Ovary (tissue), 10 donors: ENCODE measurements at places on chromosomes 3 and 15. TPM values are rescaled to one million over a fixed set of nuclear protein-coding genes. Genes with fewer than 3 reads are reported as not detected.

DNA sequence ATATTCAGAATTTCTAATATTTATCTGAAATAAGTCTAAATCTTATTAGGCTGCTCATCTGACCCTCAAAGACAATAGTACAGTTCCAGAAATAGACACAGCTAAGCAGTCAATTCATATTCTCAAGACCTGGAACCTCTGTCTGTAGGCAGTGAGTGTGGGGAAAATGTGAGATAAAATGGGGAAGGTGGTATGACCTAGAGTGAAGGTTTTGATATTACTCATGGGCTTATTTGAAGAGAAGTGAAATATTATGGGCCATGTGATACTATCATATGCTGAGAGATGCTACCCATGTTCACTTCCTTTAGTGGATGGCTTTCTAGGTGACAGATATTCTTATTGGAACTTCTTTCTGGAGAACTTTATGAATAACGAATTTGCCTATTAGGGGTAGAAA lies 33.5 kb downstream of the TGFBR2 start:
- no peaks in the 10 kb centered on the region for H3K36me3 ChIP-seq
- H3K4me3 ChIP-seq: no peak overlapping the region
- H3K4me1 ChIP-seq: peaks cover 3% of the 10 kb centered on the region
- H3K27me3 ChIP-seq: no peaks in the 10 kb centered on the region

DNA sequence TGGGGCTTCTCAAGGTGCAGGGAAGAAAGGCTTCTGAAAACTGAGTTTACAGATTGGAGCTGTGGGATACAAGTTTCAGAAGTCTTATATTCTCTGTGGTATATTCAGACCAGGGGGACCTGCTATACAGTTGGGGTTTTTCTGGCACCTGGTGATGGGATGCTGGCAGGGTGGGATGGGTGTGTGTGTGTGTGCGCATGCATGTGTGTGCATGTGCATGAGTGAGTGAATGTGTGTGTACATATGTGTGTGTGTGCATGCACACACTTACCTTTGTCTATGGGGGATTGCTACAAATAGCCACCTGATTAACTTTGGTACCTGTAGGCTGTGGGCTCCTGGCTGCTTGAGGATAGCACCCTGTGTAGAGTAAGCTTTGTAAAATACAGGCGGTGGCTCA lies 131.4 kb downstream of the PDCD6IP start:
- no peak overlapping the region for H3K4me3 ChIP-seq
- H3K36me3 ChIP-seq: no peaks in the 10 kb centered on the region
- DNase-seq: no peak
- no peak overlapping the region for H3K27ac ChIP-seq

GRCh38 chr3:15206662-15207576 lies 873 bp downstream of the CAPN7 start:
- H3K36me3 ChIP-seq: no peaks in the 10 kb centered on the region
- peak overlapping the region; percentile 92 for H3K27ac ChIP-seq
- H3K27me3 ChIP-seq: no peaks in the 10 kb centered on the region

GRCh38 chr3:11596387-11596786 lies 47.3 kb downstream of the VGLL4 start:
- peak; percentile 59 for DNase-seq
- H3K27me3 ChIP-seq: no peaks in the 10 kb centered on the region
- peak overlapping the region; percentile 6 for H3K27ac ChIP-seq
- H3K4me1 ChIP-seq: peaks cover 38% of the 10 kb centered on the region
- H3K36me3 ChIP-seq: no peaks in the 10 kb centered on the region

DNA sequence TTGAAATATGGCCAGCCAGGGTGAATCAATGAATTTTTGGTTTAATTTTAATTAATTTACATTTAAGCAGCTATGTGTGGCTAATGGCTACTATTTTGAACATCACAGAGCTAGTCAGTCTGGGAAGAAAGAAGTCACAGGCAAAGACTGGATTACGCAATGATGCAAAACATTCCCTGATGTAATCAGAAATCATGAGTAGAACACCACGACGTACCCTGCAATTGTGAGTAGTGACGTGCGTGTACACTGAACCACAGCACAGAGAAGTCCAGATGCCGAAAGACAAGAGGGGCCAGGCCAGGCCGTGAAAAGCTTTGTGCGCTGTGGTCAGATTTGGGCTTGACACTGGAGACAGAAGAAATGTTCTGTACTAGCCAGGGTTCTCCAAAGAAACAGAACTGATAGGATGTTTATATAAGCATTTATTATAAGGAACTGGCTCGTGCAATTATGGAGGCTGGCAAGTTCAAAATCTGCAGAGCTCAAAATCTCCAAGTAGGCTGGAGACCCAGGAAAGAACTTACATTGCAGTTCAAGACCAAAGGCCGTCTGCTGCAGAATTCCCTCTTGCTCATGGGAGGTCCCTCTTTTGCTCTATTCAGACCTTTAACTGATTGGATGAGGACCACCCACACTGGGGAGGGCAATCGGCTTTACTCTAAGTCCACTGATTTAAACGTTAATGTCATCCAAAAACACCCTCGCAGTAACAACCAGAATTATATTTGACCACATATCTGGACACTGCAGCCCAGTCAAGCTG lies 44.6 kb downstream of the SH3BP5 start:
- no peaks in the 10 kb centered on the region for H3K36me3 ChIP-seq
- H3K4me3 ChIP-seq: no peak overlapping the region
- DNase-seq: peak; percentile 77
- peaks cover 21% of the 10 kb centered on the region for H3K4me1 ChIP-seq
- no peaks in the 10 kb centered on the region for H3K27me3 ChIP-seq

- no peak overlapping the region for H3K4me3 ChIP-seq
- H3K27me3 ChIP-seq: no peaks in the 10 kb centered on the region
- H3K36me3 ChIP-seq: no peaks in the 10 kb centered on the region
- no peak for DNase-seq
- no peak overlapping the region for H3K27ac ChIP-seq
Observed at GRCh38 chr15:52352086-52352485, 56.5 kb upstream of the MYO5C start.

- H3K4me3 ChIP-seq: no peak overlapping the region
- no peak for DNase-seq
- H3K4me1 ChIP-seq: no peaks in the 10 kb centered on the region
- no peaks in the 10 kb centered on the region for H3K36me3 ChIP-seq
- H3K27ac ChIP-seq: no peak overlapping the region
Observed at GRCh38 chr3:128343287-128344051, 123.2 kb downstream of the DNAJB8 start.

DNA sequence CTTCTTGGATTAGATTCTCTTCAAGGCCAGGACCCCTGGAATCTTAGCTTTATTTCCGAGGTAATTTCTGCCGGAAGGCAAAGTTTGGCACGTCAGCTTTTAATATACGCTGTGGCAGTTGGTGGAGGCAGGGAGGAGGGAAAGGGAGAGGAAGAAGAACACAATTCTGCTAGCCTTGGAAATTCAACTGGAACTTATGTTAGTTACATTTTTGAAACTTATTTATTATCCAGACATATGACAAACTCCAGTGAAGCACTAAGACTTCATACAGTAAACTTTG lies 100.1 kb upstream of the TSC22D2 start:
- no peaks in the 10 kb centered on the region for H3K27me3 ChIP-seq
- peaks cover 1% of the 10 kb centered on the region for H3K4me1 ChIP-seq
- no peak overlapping the region for H3K27ac ChIP-seq
- no peak for DNase-seq

DNA sequence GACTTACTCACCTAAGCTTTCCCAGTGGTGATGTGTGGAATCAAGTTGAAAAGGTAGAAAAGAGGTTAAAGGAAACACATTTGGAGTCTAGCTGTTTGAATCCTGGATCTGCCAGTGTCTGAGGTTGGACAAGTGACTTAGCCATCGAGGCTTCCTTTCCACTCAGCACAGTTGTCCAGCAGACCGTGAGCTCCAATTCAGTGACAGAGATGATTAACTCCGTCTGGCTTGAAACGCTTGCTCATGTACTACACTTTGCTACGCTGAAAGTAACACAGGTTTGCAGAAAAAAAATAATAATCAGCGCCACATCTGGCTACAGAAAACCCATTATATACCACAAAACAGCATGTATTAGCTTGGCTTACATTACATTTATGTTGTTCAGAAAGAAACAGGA lies 364.9 kb upstream of the MCTP2 start:
- H3K4me1 ChIP-seq: no peaks in the 10 kb centered on the region
- no peaks in the 10 kb centered on the region for H3K36me3 ChIP-seq
- no peak overlapping the region for H3K27ac ChIP-seq
- DNase-seq: no peak
- no peak overlapping the region for H3K4me3 ChIP-seq

DNA sequence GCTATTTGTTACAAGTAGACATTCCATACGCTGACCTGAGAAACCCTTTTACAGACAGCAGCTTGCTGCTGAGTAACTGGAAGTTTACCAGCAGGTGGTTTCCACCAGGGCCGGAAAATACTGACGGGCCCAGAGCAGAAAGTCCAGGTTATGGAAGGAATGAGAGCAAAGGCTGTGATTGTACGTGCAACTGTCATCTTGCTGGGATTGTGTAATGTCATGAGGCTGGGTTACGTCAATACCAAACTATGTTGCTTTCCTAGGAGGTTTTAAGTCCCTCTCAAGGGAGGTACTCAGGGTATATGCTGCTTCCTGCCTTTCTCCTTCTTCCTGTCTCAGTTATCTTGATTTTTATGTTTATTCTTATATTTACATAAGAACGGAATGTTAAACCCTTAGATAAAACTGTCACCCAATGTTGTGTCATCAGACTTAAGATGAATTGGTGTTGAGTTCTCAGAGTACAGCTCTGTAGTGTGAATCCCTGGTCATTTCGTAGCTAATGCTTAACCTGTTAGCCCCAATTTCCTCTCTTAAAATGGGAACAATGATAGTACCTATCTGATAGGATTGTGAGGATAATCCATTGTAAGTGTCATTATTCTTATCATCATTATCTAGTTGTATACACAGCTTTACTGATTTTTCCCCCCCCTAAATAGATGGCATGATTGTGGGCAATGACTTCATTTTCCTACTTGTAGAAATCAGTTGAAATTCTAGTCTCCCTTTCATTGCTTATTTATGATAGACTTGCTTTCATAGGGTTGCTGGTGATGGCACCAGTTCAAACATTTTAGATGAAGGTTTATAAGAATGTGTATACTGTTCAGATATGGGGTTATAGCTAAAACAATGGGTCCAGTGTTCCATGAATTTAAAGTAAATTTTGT lies 101.4 kb downstream of the FNDC3B start:
- H3K36me3 ChIP-seq: no peaks in the 10 kb centered on the region
- DNase-seq: no peak
- H3K27me3 ChIP-seq: no peaks in the 10 kb centered on the region
- H3K4me1 ChIP-seq: peaks cover 23% of the 10 kb centered on the region
- H3K4me3 ChIP-seq: no peak overlapping the region

DNA sequence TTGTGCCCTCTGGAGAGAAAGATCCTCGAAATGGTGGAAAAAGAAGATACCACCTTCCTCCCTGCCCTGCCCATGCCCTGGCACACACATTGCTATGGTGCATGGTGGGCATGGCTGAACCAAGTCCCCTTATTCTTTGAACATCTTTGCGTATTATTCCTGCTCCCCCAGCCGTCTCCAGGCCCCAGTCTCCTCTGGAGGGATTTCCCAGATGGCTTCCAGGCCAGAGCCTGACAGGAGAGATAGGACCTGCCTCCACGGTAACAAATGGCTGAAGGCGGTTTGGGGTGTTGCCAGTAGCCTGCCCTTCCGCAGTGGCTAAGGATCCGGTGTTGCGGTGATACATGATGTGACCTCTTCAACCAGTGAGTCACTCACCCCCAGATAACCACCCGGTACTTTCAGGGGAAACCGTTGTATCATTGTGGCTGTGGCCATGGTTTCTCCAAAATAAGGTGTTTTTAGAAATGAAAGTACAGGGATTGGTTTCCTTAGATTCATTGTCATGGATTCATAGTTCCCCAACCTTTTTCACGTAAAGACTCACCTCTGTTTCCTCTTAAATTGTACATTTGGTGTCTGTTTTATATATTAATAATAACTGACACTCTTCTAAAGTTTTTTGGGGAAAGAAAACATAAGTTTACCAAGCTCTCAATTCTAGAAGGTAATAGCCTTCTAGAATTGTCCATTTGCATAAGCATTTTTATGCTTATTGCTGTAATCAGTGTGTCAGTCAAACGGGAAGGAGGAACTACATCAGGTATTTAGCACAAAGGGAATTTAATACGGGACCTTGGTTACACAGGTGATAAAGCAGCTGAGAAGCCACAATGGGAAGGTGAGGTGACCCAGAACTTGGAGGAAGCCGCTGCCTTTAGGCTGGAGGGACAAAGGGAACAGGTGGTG lies 25.9 kb downstream of the SMAD3 start:
- H3K4me1 ChIP-seq: peaks cover 41% of the 10 kb centered on the region
- DNase-seq: peak; percentile 77
- no peak overlapping the region for H3K27ac ChIP-seq
- H3K27me3 ChIP-seq: no peaks in the 10 kb centered on the region
- no peaks in the 10 kb centered on the region for H3K36me3 ChIP-seq

- no peak overlapping the region for H3K4me3 ChIP-seq
- H3K36me3 ChIP-seq: no peaks in the 10 kb centered on the region
- no peaks in the 10 kb centered on the region for H3K27me3 ChIP-seq
- H3K4me1 ChIP-seq: no peaks in the 10 kb centered on the region
- H3K27ac ChIP-seq: no peak overlapping the region
Observed at GRCh38 chr15:37252530-37252929, 152.2 kb upstream of the MEIS2 start.

DNA sequence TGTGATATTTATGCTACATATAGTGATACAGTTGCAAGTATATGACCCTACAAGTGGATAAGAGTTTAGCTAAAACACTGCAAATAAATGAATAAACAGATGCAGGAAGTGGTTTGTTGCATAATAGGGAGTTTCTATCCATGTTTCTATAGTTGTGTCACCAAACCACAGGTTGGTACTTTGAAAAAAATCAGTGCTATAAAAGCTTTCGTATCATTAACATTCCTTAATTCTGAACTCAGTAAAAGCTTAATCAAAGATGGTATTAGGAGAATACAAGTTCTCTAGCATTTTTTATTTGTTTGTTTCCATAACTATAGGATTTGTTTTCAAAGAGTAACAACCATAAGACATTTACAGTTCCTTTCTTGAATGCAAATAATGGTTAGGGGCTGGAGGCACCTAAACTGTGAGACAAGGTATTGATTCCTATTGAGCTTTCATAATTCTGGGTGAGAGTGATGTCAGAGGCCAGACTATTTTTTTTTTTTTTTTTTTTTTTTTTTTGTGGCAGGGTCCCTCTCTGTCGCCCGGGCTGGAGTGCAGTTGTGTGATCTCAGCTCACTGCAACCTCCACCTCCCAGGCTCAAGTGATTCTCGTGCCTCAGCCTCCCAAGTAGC lies 29.6 kb downstream of the CPOX start:
- no peak for DNase-seq
- H3K4me3 ChIP-seq: no peak overlapping the region
- no peaks in the 10 kb centered on the region for H3K27me3 ChIP-seq
- H3K36me3 ChIP-seq: no peaks in the 10 kb centered on the region
- H3K4me1 ChIP-seq: no peaks in the 10 kb centered on the region
- H3K27ac ChIP-seq: no peak overlapping the region

Gene CAPN3
- 6.4 TPM for total RNA-seq

Gene LTF
- total RNA-seq: 23.7 TPM

Gene AMOTL2
- total RNA-seq: 47.2 TPM

Gene GOLGA8R
- 5.5 TPM for total RNA-seq

Gene FEZF2
- not detected for total RNA-seq

Gene ZNF774
- 4.3 TPM for total RNA-seq

Gene AGTR1
- total RNA-seq: 1.2 TPM

Gene PP2D1
- total RNA-seq: not detected
